ENCODE measurements at places on chromosomes 12 and 14.

DNA sequence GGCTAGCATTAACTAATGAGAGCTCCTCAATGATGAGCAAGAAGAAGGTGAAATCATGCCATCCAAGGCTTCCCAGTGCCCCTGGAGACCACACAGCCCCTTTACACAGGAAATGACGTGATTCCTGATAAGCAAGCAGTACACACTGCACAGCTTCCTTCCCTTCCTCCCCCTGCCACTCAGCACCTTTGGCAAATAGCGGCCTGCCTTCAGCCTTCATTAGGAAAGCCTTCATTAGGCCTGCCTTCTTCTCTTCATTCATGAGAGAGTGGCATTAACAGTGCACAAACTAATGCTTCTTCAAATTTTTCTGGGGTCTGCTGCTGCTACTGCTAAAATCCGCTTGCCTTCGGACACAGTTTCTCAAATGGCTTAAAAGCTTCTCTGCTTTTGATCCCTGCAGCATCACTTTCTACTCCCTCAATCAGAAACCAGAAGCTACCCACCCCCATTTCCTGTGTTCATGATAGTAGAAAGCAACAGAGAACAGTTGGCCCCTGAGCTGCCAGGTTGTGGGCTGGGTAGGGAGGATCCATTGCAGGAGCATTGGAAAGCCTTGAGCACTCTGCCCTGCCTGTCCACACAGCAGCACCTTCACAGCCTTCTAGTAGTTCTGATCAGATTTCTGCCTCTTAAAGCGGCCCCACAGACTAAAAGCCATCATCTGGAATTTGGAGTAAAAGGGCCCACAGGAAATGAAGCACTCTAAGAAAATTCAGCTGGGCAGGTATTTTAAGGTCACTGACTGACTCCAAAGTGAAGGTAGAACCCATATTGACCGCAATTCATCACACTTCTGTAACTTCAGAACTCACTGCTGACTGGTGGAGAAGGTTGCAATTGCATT, 103.8 kb upstream of the ETV6 start:
- no peak for DNase-seq

- DNase-seq = no peak
Observed at GRCh38 chr14:46306267-46306666, 345.3 kb downstream of the RPL10L start.

DNA sequence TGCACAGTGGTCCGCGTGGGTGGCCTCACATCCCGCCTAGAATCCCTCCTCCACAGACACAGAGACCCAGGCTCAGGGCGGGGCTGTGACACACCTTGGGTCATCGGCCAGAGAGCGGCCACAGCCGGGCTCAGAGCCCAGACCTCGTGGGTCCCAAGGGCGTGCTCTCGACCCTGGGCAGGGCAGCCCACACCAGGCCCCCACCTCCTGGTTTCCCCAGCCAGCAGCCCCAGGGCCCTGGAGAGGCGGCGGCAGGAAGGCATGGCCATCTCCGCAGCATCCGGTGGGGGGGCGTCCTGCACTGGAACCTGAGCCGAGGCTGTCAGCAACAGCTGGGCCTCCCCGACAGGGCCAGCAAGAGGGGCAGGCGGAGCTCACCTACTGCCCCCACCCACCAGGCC, 15.2 kb downstream of the JAG2 start:
- no peak for DNase-seq

GRCh38 chr12:25083211-25083610, 111.7 kb downstream of the DNAI7 start:
- DNase-seq = no peak

GRCh38 chr12:72723732-72724131, 451.6 kb downstream of the TRHDE start:
- DNase-seq = no peak

- no peak for DNase-seq
Observed at GRCh38 chr14:76657846-76658245, 103.4 kb upstream of the VASH1 start.

GRCh38 chr14:62126879-62127478, 364.8 kb downstream of the SNAPC1 start:
- DNase-seq = peak; percentile 95

DNA sequence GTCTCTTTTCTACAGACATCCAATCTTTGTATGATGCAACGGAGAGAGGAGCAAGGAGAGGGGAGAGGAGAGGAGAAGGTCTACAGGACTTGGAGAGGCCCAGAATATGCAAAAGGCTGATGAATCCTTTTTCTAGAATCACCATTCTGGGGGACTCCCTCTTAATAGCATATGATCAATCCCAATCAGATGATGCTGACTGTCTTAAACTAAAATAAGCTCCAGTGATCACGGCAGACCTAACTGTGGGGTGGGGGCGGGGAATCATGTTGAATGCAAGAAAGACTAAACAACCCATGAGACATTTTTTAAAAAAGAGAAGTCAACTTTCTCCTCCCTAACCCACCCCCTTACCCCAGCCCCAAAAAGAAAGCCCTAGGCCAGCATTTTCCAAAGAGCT, 33.4 kb downstream of the BTBD7 start:
- DNase-seq = no peak

DNA sequence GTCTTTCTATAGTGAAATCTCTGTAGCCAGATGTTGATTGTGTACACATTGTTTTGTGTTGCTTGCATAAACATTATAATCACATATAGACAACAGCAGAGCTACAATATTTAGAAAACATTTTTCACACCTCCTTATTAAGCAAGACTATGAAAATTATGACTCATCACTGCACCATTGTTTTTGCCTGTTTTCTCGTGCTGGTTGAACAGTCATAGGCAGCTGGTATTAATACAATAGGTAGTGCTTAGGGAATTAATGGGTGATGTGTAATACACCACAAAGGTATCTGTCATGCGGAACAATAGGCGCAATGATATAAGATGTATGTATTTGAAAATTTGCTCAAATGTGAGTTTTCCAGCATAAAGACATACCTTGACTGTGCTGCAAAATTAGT, 449.3 kb downstream of the FOXG1 start:
- DNase-seq = no peak

- no peak for DNase-seq
Observed at GRCh38 chr14:75519826-75520728, 2.2 kb upstream of the BATF start.

GRCh38 chr12:82554529-82554928, 132.2 kb upstream of the TMTC2 start:
- no peak for DNase-seq

DNA sequence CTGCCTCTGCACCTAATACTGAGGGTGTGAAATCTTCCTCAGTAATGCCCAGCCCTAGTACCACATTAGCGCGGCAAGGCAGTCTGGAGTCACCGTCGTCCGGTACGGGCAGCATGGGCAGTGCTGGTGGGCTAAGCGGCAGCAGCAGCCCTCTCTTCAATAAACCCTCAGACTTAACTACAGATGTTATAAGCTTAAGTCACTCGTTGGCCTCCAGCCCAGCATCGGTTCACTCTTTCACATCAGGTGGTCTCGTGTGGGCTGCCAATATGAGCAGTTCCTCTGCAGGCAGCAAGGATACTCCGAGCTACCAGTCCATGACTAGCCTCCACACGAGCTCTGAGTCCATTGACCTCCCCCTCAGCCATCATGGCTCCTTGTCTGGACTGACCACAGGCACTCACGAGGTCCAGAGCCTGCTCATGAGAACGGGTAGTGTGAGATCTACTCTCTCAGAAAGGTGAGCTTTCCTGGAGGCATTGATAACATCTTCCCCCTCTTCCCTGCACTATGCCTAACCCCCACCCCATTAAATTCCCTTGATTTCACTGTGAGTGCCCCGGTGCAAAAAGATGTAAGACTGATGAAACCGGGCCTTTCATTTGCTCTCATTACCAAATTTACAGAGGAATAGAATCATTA, 291.4 kb downstream of the NAV3 start:
- no peak for DNase-seq

DNA sequence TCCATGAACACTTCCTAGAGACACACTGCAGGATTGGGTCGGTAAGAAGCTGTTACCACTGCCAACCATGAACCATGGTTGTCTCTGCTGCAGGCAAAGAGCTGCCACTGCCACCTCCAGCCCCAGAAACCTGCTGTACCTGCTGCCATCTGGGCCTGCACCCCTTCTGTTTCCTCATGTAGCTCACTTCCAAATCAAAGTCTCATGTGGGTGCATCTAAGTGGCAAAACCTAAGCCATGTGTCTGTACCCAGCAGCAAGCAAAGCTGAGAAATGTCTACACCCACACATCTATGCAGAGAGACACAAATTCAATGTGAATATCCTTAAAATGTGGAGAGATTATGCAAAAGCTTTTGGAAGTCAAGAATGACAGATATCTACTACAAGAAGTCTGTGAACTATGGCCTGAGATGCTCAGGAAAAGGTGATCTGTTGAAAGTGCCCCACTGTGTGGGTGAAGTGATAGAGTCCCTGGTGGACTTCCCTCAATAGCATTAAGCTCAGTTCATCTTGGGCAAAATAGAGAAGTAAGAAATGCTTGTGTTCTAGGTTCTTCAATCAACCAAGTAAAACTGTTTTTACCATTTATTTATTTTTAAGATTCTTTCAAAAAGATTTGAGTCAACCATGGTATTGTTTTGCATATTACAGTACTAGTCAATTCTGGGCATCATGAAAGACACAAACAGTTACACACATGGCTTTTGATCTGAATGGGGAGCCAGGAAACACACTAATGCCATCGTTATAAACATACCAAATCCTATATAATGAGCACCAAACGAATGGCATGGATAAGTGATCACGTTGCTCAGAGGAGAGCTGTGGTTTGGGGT, 64.4 kb downstream of the FOS start:
- no peak for DNase-seq

GRCh38 chr12:69392179-69392928, 32.8 kb downstream of the YEATS4 start:
- no peak for DNase-seq
